Colonic mucosa (tissue), 4 donors: ENCODE measurements at places on chromosomes 7 and 10. TPM values are rescaled to one million over a fixed set of nuclear protein-coding genes. Genes with fewer than 3 reads are reported as not detected.

HOXA6 gene
- 10.9 TPM for total RNA-seq

MUC12 gene
- 331 TPM for total RNA-seq

ADAM12 gene
- total RNA-seq, result 0.64 TPM

OR2A12 gene
- not detected for total RNA-seq

DNA sequence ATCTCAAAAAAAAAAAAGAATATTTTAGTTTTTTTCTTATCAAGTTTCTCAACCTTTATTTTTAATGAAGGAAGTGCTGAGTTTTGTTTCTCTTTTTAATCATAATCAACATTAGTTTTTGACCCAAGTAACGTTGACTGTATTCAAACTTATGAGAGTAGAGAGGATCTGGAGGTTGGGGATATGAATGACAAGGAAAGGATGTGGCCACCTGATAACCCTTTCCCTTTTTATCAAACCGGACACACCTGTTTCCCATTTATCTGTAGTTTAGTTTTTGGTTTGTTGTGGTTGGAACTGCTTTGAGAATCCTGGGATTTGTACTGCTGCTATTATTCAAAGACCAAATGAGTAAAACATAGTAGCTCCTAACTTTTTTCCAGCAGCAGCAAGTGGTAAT is 38.6 kb downstream of the HACD1 start:
- no peak for DNase-seq

DNA sequence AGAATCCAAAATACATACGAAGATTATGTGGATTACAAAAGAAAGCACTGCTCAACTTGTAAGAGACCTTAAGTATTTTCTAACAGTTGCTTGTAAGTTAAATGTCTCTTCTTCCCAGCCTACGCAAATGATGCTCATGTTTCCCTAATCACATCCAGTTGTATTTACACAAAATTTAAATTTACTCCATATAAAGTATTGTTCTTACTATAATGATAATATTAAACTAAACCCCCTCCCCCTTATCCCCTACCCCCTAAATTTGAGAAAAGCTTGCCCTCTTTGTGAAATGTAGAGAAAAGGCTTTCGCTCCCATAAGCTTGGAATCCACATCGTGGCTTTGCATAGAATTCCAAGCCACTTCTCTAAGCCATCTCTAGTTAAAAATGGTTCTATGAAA is 29.4 kb downstream of the ANKMY2 start:
- DNase-seq, result no peak

GRCh38 chr10:63562391-63562790 is 41.2 kb downstream of the REEP3 start:
- no peak for DNase-seq

DNA sequence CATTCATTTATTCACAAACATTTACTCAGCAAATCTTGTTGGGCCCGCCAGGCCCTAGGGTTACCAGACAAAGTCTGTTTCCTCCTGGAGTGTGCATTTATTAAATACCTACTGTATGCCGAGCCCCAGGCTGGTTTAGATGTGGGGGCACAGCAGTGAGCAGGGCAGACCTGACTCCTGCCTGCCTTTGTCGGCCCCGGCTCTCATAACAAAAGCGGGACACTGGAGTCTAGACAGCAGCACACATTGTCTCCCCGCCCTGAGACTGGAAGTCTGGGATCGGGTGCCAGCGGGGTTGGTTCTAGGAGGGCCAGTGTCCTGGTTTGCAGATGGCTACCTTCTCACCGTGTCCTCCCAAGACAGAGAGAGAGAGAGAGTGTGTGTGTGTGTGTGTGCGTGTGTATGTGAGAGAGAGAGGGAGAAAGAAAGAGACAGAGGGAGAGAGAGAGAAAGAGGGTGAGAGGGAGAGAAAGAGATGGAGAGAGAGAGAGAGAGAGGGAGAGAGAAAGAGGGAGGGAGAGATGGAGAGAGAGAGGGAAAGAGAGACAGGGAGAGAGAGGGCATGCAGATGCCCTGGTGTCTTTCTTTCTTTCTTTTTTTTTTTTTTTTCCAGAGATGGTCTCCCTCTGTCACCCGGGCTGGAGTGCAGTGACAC is 25.9 kb downstream of the ELFN1 start:
- DNase-seq, result no peak

- no peak for DNase-seq
Observed at GRCh38 chr10:110431659-110432058, 66.0 kb upstream of the DUSP5 start.

GRCh38 chr7:39969431-39969830 is 19.4 kb downstream of the CDK13 start:
- no peak for DNase-seq

DNA sequence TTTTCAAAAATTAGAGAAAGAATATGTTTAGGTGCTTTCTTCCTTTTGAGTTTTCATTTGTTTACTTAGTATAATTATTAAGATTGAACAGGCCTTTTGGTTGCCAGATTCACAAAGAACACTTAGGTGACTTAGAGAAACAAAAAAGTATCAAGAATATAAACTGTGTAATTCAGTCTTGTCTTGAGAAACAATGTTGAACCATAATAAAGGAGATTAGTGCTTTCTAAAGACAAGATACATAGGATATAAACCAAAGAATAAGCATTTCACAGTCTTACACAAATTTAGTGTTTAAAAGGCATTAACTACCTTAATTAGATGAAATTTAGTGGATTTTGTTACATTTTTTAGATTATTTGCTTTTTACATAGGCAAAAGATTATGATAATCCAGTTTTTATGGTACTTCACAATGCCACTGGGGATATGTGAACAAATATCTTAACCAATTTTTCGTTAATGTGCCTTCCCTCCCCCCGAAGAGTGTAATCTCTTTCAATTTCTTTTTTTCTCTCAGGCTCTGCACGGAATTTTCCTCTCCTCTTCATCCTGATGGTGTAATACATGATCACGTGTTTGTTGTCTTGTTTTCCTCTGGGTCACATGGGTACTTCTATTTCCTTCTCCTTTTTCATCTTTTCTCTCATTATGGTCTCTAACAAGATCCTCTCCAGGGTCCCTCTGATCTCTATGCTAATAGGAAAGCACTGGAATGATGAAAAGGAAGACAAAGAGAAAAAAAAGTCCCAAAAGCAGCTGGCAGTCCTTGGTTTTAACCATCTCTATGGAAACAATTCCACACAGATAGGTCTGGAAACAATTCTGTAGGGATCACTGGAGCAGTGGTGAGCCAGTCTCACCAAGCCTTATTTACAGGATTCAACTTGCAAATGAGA is 3.7 kb upstream of the HNRNPH3 start:
- DNase-seq, result no peak

- DNase-seq, result no peak
Observed at GRCh38 chr10:86653379-86653778, 968 bp upstream of the OPN4 start.

GRCh38 chr7:35253710-35254495 is at the start of gene TBX20:
TBX20 (minus strand) TSS chr7:35254100; CDS start chr7:35253620, 480 bp downstream.
- DNase-seq, result peak; percentile 51

GRCh38 chr7:5869691-5870090 is 10.9 kb upstream of the OCM start:
- DNase-seq, result no peak
